ENCODE measurements at places on chromosomes 2 and 18.

- no peak for DNase-seq
Measured at GRCh38 chr2:75041731-75042600, 83.5 kb downstream of the POLE4 start.

- DNase-seq, result no peak
Measured at GRCh38 chr2:80266231-80266630, 38.3 kb downstream of the LRRTM1 start.

DNA sequence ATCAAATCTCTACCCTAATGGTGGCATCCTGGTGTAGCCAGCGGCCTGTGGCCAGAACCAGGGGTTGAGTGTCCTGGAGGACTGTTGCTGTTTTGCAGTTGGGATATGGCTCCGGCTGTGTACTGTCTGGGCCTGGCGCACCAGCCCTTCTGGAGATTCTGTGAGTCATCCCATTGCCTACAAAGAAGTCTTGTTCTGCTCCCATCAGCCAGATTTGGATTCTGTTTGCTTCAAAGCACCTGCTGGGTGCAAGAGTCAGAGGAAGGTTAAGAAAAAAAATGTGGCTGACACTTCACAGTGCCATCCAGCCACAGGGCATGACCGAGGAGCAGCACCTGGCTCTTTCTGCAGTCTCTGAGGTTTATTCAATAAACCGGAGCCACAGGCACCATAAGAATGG is 41.0 kb upstream of the ASAP2 start:
- DNase-seq, result no peak

DNA sequence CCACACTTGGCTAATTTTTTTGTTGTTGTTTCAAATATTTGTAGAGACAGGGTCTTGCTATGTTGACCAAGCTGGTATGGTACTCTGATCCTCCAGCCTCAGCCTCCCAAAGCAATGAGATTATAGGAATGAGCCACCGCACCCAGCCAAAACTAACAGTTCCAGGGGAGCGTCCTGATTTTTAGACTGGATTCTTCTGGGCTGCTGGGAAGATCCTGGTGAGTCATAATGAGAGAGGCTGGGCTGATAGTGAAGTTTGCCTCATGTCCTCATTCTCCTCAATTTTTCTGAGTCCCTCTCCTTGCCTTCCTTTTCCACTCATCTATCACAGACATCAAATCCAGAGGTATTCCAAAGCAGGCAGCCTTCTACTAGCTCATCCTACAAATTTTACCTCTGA is 81.3 kb downstream of the VSNL1 start:
- DNase-seq, result no peak

DNA sequence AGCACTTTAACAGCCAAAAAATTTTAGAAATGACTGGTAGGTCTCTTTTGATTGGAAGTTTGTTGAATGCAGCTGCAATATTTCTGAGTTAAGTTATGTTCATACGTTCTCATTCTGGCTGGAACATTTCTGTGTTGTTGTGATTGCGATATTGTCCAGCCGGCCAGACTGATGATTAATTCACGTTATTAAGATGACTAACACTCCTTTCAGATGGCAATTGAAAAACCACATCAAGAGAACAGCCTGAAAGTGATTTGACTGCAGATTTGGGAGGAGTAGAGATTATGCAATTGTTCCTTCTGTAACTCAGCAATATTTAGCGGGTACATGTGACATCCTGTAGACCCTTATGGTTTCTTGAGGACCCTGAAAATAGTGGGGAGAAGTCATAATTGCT is 133.7 kb downstream of the FBXO15 start:
- no peak for DNase-seq

DNA sequence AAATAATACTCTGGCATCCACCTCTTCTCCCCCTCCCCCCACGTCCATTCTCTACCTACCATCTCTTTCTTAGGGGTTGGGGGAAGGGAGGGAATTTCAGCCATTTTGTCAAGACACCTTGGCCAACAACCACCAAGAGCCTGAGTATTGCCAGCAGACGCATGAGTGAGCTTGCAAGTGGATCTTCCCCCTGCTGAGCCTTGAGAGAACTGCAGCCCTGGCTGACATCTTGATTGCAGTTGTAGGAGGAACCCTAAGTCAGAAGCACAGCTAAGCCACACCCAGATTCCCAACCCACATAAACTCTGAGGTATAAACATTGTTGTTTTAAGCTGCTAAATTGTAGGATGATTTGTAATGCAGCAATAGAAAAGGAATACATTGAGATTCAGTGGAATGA is 165.6 kb downstream of the TMEFF2 start:
- no peak for DNase-seq

DNA sequence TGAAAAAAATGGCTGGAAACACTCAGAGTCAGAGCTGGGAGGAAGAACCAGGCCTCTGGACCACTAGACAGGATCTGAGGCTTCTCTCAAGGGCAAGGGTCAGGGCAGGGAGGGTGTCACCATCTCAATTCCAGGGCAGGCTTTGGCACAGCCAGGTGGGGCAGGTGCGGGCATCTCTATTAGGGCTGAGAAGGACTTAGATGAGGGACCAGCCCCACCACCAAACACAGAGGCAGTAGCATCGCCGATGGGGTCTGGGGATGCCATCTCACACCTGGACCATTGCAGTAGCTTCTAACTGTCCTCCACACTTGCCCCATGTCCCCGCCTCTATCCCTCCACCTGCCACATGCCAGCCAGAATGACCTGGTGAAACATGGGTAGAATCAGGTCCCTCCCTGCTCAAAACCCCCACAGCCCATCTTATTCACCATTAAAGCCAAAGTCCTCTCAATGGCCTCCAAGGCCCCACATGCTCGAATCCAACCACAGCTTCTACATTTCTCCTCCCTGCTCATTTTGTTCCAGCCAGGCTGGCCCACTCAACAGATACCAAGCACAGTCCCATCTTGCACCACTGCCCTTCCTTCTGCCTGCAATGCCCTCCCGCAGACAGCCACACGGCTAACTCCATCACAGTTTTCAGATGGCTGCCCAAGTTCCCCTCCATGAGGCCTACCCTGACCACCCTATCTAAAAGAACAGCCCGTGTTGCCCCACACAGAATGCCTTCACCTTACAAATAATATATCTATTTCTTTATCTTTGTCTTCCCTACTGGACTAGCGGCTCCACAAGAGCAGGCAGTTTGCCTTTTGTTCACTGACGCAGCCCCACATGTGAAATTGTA is 177.4 kb downstream of the SMAD2 start:
- DNase-seq, result no peak

- DNase-seq, result no peak
Measured at GRCh38 chr2:177693658-177694339, 301.2 kb downstream of the AGPS start.

DNA sequence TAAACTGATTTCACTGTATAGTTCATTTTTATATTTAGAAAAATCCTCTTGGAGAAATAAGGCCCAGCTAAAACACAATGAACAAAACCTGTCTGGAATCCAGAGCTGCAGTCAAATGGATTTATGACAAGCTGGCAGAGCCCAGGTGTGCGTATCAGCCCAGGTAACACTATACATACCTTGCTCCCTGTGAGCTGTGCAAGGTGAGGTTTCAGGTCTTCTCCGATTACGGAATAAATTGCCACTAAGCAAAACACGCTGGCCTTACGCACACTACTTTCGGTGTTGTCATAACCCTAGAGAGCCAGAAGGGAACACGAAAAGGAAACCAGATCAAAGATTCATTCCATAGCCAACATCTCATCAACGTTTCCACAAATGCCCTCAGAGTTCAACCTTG is 61.9 kb upstream of the TFCP2L1 start:
- no peak for DNase-seq

GRCh38 chr2:19356545-19357401 is 1.6 kb downstream of the OSR1 start:
- DNase-seq, result no peak

DNA sequence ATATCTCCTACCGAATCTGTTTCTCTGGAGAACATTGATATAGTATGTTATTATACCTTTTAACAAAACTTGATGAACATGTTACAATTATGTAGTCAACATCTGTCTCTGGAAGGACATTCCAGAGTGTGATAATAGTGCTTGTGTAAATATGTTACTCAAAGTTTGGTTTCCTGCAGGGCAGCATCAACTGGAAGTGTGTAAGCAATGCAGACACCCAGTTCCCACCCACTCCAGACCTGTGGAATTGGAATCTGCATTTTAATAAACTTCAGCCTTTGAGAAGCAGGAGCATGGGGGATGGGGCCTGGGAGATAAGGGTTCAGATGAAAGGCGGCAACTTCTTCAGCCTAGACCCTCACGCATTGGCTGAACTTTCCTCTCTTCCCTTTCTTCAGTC is 398.9 kb downstream of the RND3 start:
- no peak for DNase-seq

DNA sequence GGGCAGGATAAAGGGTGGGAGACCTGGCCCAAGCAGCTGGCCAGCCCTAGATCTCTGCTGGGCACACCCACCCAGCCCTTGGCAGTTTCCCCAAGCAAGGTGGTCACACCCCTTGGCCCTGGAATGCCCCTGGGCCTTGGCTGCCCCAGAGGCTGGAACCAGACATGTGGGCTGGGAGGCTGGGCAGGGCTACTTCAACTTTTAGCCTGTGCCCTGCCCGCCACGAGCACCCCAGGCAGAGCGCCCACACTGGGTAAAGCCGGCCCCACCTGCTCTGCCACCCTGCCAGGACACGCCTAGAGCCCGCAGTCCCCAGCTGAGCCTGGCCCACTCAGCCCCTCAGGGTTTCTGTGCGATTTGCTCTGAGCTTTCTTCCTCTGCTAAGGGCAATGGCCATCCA is 119.7 kb upstream of the SMAD2 start:
- no peak for DNase-seq

GRCh38 chr18:78074400-78075020 is 824.9 kb downstream of the GALR1 start:
- no peak for DNase-seq

GRCh38 chr2:107589079-107589491 is 237.6 kb upstream of the RGPD4 start:
- no peak for DNase-seq

GRCh38 chr2:234842753-234843152 is 109.1 kb upstream of the SH3BP4 start:
- DNase-seq, result no peak

DNA sequence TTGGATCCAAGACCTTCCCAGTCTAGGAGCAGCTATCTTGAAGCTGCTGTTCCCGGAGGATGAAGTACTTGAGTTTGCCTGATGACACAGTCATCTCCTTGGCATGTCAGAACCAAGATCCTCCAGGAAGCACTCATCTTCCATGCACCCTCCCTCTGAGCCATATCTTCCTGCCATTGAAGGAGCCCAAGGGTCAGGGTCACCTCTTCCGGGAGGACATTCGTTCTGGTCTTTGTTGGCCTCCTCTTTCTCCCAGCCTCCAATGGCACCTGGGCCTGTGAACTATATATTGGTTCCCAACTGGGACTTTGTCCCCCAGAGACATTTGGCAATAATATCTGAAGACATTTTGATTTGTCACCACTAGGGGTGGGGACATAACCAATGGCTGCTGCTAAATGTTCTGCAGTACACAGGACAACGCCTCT is 4.2 kb upstream of the MYO7B start:
- DNase-seq, result no peak

DNA sequence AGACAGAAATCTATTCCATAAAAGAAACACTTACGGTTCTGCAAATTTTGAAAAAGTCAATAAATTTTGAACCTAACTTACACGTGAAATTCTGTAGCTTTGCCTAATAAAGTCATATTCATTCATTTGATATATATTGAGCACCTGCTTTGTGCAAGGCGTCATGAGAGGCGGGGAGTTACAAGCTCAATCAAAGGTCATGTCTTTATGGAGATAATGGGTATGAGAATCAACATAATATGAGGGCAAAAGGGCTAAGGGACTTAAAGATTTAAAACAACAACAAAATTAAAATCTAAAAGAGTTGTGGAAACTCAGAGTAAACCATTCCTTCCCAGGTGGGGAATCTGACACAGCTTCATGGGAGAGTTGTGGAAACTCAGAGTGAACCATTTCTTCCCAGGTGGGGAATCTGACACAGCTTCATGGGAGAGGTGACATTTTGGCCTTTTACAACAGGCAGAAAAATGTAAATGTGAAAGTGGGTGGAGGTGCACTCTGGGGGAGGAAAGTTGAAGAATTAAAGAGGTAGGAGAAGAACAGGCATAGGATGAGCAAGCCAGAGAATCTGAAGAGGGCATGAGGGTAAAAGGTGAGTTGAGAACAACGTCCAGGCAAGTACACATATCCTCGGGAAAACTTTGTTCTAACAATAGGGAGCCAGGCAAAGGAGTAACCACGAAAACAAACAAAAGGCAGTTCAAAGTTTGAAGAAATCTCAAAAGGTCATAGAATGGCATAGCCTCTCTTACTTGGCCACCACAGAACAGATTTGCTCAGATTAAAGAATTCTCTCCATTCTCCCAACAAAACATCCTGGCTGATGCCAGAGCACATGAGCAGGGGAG is 49.5 kb upstream of the CD226 start:
- no peak for DNase-seq

DNA sequence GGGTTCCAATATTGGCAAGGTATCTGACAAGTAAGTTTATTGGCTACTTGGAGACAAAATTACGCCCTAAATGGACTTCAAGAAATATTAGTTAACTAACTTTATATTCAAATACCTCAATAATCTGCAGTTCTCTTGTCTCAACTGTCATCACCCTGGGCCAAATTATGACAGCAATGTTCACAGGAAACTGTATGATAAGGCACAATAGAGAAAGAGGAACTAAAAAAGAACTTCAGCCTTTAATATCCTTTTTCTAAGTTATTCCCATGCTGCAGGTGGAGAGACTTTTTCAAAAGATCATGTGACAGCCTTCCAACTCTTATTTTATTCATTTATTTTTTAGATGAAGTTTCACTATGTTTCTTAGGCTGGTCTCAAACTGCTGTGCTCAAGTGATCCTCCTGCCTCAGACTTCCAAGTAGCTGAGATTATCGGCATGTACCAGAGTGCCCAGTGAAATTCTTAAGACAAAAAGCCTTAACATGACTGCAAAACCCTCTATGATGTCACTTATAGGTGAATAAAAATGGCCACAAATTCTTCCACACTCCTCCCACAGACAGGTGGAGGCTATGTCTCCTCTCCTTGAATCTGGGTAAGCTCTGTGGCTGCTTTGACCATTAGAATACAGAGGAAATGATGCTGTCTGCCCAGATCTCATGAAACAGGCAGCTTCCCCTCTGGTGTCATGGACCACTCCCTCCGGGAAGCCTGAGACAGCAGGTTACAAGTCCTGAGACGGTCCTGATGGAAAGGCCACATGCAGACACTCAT is 211.0 kb downstream of the TGIF1 start:
- DNase-seq, result no peak

DNA sequence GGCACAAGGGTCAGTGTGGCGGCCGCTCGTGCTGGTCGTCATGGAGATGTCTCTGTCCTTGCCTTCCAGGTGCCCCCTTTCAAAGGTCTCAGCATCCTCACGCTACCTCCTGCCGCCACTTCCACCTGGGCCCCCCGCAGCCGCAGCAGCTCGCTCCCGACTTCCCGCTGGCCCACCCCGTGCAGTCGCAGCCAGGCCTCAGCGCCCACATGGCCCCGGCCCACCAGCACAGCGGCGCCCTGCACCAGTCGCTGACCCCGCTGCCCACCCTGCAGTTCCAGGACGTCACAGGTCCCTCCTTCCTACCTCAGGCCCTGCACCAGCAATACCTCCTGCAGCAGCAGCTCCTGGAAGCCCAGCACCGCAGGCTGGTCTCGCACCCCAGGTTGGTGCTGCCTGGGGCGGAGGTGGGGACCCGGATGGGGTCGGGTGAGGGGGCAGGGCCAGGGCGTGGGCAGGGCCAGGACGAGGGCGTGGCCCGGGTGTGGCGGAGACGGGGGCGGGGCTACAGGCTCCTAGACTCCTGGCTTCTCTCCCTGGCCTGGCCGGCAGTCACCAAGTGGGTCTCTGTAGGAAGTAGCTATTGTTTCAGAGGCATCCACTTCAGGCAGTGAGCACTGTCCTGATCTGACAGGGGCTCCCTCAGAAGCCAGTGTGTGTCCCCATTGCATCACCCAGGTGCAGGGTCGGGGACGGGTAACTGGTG is 223.7 kb downstream of the LOXHD1 start:
- DNase-seq, result no peak
